ENCODE measurements at places on chromosomes 6 and 20.

- no peak for DNase-seq
Measured at GRCh38 chr6:143141442-143141841, 80.8 kb downstream of the AIG1 start.

- DNase-seq: no peak
Measured at GRCh38 chr6:56540232-56541029, 102.3 kb downstream of the DST start.

DNA sequence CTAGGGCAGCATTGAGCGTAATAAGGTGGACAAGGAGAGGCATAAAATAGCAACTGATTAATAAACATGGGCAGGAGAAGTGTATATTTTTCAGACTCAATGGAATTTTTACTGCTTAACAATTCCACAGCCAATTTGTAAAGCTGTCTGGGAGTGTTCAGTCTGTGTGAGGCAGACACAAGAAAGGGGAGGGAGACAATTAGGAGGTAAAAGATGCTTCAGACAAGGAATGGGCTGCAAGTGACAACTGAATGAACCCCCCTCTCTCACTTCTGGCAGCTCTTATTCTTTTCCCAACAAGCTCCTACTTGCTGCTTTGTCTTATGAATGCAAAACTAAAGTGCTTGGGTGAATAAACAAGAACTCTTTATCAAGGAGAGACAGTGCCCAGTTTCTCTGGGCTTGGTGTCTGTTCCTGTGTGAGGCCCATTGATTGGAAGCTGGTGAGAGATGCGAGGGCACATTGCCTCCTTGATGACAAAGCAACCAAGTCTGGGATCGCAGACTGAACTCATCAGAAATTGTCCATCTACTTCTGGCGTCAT, 575.3 kb downstream of the RNF144B start:
- DNase-seq: no peak

GRCh38 chr6:107806691-107807090, 17.4 kb downstream of the SCML4 start:
- no peak for DNase-seq

DNA sequence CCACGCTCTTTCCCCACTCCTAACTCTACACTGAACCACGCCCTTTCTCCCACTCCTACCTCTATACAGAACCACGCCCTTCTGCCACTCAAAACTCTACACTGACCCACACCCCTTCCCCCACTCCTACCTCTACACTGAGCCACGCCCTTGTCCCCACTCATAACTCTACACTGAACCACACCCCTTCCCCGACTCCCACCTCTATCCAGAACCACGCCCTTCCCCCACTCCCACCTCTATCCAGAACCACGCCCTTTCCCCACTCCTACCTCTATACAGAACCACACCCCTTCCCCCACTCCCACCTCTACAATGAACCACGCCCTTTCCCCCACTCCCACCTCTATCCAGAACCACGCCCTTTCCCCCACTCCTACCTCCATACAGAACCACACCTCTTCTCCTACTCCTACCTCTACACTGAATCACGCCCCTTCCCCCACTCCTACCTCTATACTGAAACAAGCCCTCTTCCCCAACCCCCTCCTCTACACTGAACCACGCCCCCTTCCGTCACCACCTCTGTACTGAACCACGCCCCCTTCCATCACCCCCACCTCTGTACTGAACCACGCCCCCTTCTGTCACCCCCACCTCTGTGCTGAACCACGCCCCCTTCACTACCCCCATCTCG, 10.1 kb downstream of the PXMP4 start:
- no peak for DNase-seq

- no peak for DNase-seq
Measured at GRCh38 chr6:166541366-166541765, 45.1 kb downstream of the RAMACL start.

GRCh38 chr6:93801101-93801847, 381.9 kb upstream of the EPHA7 start:
- no peak for DNase-seq

DNA sequence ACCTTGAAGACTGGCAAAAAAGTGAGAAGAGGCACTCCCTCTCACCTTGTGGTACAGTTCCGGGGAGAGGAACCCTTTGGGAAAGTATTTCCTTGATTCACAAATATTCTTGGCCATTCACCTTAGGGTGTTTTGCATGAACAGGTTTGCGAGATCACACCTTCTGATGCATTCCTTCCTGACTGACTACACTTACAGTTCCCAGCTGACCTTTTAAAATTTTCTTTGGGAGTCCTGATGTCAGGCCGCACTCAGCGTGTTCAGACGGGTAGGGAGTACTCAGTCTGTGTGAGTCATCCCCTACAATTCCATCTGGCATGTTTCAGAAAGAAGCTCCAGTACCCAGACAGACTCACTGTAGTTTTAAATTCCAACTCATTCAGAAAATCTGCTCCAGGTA, 1.7 kb downstream of the ADGRF4 start:
- DNase-seq: no peak

Data from HCT116 (cell line).